ENCODE measurements at places on chromosomes 1 and 21. TPM values are rescaled to one million over a fixed set of nuclear protein-coding genes. Genes with fewer than 3 reads are reported as not detected.

SLC1A7 gene
- 0.45 TPM for total RNA-seq

SYCP1 gene
- not detected for total RNA-seq

DNA sequence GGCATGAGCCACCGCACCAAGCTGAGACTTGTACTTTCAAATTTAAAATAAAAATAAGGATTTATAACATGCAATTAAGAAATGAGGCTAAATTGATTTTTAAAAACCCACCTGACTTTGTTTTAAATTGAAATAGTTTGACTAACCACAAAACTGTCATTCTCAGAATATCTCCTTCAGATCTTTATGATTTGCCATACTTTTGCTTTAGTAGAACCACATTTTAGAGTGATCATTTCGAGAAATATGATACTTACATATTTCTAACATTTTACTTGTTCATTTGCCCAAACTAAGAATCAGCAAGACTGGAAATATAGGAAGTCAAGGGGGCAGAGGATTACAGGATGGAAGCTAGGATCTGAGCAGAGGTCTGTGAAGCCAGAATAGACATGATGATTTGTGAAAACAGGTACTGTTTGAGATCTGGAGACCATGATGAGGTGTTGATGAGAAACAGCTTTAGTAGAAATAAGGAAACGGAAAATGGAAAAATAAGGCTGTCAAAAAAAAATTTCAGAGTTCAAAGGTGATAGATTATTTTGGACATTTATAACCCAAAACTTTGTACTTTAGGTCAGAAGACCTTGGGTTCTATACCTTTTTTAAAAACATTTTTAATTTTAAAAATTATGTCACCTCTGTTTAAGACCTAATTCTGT, 44.8 kb downstream of the GIPC2 start:
- no peak for DNase-seq

- no peak for DNase-seq
These were observed 89.9 kb downstream of the TSEN15 start for GRCh38 chr1:184141361-184141880.

- DNase-seq, result no peak
These were observed 24.5 kb downstream of the SERINC2 start for GRCh38 chr1:31437433-31438037.

GRCh38 chr1:226593541-226593940, 45.0 kb downstream of the STUM start:
- no peak for DNase-seq

GRCh38 chr1:198637157-198637556, 1.7 kb upstream of the PTPRC start:
- DNase-seq, result no peak

NBPF14 gene
- 35.7 TPM for total RNA-seq

CRNN gene
- total RNA-seq, result not detected

DNA sequence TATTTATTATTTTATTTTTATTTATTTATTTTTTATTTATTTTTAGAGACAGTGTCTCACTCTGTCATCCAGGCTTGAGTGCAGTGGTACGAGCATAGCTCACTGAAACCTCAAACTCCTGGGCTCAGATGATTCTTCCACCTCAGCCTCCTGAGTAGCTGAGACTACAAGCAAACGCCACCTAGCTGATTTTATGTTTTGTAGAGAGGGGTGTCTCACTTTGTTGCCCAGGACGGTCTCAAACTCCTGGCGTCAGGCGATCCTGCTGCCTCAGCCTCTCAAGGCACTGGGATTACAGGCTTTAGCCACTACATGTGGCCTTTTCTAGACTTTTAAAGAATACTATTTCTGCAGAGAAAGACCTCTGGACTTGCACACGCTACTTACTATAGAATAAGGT, 61.3 kb upstream of the C1orf53 start:
- no peak for DNase-seq

Measured in stomach (tissue), 19 donors.